ENCODE measurements at places on chromosomes 2 and 18.

GRCh38 chr2:20579866-20580265 lies 71.0 kb downstream of the HS1BP3 start:
- no peak for DNase-seq

GRCh38 chr2:233385489-233386044 lies 31.3 kb downstream of the DGKD start:
- DNase-seq: peak; percentile 49

- DNase-seq: no peak
These were observed 147.5 kb downstream of the LOXHD1 start for GRCh38 chr18:46509530-46509929.

DNA sequence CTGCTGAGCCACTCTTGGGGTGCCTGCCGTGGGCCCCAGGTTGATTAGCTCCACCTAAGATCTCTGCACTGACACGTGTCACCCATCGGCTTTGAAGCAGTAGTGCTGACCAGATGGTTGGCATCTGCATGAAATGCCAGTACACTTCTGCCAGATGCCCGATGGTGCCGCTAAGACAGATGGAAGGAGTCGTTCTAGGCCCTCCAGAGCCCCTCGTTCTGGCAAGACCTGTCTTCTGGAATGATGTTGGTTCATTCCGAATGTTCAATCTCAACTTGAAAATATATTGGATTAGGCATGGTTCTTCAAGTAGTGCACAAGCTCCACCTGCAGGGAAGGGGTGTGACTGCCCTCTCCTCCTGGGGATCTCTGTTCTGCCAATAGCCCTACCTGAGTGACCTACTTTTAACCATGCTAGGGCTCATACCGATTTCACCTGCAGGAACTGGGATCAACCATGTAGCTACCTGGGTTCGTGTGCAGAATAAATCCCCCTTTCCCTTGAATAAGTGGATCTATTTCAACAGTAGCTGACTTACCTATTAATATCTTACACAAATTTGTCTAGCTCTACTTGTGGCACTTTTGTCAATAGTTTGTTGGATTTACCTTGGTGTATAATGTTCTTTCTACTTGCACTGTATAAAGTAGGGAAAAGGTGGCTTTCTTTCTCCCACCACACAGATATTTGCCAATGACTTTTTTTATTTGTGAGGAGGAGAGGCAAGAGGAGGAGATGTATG lies 342.6 kb downstream of the CTNNA2 start:
- no peak for DNase-seq

DNA sequence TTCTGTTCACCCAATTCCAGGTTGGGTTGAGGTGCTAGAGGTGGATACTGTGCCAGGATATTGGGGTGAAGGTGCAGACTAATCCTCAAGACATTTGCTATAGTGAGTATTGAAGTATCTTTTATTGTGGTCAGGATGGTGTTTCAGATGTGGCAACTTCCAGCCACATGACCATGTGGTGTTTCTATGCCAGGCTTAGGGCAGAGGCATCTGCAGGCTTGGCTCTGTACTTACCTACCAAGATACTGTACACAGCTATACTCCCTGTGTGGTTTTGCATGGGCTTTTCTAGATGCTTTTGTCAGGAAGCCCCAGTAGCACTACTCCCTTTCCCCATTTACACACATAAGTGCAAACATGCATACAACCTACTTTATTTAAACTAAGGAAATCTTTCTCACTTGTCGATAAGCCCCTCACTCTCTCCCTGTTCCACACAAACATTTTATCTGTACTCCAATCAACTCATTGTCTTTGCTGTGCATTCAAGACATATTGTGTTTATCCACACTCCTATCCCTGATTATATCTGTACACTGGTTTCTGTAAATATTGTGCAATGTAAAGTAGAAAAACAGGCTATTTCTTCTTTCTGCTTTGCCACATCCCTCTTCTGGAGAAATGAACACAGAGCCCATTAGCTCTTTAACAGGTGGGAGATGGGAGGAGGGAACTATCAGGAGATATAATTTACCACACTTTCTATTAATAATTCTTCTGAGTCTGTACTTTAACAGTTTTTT lies 12.3 kb downstream of the ARL6IP6 start:
- DNase-seq: no peak

DNA sequence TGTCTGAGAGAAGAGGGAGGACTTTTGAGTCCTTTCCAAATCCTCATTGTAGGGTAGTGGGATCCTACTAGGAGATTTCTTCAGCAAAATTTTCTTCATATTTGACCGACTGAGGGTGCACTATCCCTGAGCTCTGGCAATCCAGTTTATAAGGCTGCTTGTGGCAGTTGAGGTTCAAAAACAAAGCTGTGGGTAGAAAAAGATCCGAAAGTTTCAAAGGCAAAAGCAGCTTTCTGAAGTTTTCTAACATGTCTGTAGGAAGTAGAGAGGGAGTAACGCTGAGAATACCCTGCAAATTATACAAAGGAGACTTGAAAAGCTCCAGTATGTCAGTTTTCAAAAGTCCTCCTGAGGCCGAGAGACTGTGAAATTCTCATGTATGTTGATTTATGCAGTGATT lies 1039.3 kb upstream of the PIK3C3 start:
- DNase-seq: no peak

- no peak for DNase-seq
These were observed 48.7 kb downstream of the ATOH8 start for GRCh38 chr2:85802354-85803103.

DNA sequence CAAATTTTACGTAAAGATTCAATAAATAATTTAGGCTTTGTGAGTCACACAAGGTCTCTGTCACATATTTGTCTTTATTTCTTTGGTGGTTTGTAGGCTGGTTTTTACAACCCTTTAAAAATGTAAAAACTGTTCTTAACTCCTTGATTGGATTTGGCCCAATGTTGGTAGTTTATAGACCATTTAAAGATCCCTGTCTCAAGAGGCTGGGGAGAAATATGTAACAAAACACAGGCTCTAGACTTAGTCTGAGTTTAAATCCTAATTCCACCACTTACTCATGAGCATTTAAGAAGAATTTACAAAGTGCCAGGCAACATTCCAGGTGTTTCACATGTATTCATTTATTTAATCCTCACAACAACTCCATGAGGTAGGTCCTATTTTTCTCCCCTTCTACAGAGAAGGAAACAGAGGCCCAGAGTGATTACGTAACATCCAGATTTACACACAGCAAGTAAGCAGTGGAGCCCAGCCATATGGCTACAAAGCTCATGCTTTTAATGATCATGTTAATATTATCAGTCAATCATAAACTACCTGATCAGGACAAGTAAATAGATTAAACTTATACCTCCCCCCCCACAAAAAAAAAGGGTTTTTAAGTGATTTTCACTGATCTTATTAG lies 416.6 kb upstream of the ACVR2A start:
- DNase-seq: no peak

- DNase-seq: no peak
These were observed 29.8 kb downstream of the LRP1B start for GRCh38 chr2:142100970-142101369.

DNA sequence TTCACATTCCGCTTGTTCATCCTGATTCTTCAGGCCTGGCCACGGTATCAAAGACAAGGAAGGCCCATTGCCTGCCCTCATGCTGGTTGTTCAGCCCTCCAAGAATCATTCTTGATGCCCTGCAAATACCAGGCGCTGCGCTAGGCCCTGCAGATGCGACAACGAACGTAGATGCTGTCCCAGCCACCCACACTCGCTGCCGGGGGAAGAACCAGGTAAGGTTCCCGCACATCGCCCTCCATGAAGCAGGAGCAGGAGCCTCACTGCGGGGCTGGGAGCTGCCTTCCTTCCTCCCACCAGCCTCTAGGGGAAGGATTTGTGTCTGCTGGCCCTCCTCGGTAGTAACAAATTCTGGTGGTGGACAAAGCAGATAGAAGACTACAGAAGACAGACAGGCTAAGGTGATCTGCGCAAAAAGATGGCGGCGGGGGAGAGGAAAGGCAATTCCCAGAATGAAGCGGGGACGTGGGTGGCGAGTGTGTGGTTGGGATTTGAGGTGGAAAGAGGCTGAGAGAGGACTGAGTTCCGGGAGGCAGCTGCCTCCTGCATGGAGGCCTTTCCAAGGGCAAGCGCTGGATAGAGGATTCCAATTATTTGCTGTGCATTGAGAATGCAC lies 19.8 kb upstream of the GPR55 start:
- DNase-seq: no peak

GRCh38 chr2:205738117-205738968 lies 56.0 kb downstream of the NRP2 start:
- DNase-seq: no peak

DNA sequence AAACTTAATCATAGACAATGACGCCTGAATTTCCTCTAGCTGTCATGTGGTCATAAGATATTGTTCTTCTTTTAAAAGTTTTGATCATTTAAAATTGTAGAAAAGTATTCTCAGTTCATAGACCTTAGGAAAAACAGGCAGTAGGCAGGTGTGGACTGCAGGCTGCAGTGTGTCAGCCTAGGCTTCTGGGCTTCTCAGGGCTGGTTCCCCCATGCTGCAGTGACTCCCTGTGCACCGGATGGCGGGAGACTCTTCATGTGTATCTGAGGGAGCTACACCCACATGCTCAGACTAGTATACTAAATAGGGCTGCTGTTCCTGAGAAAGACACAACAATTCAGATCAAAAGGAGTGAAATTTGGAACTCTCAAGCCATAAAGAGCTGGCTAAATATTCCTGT lies 72.4 kb downstream of the PXDN start:
- peak; percentile 74 for DNase-seq

- peak; percentile 41 for DNase-seq
These were observed 198.9 kb downstream of the HDAC4 start for GRCh38 chr2:239201884-239202283.

DNA sequence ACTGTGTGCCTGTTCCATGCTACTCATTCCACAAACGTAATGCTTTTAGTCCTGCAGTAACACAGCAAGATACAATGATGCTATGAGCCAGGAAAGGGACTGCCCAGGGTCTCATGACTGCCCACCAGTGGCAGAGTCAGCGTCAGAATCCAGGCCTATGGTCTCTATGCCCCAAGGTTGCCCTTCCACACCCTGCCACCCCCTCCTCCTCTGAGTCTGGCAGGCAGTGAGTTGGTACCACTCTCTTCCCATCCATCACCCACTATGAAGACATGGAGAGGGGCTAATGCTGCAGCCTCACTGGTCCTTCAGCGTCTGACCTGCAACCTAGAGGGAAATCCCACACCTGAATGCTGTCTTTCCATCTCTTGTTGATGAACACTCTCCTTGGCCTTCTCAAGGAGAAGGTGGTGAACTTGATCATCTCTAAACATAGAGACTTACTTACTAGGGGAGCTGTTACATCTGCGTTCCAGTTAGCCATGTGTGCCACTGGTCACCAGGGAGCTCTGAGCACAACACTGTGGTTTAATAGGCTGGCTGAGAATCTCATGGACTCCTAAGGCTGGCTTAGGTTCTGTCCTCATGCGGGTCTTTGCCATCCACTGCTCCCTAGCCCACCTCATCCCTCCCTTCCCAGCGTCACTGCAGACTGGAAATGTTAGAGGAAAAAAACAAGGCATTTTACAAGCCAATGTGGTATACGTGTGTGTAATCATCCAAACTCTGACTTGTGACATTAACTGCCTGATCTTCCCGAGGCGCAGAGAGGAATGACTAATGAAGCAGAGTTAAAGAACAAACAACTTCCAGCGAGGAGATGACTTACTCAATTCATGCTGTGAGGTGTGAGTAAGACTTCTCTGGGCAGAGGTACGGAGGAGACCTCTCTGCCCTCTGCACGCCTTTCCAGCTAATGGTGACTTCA lies 28.8 kb downstream of the STEAP3 start:
- peak; percentile 51 for DNase-seq

DNA sequence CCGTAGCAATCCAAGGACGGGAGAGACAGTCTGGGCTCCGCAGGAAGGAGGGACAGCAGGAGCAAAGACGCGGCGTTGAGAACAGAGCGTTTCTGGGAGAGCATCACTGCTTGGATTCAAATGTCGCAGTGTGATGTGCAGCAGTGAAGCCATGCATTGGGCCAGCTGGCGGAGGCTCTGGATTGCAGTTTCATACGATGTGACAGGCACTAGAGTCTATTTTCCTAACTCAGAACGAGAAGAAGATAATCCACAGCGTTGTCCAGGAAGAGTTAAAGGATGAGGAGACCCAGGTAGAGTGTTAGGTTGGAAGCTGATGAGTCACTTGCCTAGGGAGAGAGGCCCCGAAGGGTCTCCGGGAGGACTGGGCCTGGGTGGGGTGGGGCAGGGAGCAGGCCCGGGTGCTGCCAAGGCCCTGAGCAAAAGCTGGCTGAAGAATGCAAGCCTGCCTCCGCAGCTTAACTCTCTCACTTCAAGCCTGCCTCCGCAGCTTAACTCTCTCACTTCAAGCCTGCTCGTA lies 17.7 kb upstream of the SEMA4C start:
- DNase-seq: no peak

- no peak for DNase-seq
These were observed 1201.8 kb upstream of the CDH2 start for GRCh38 chr18:29378651-29379136.

GRCh38 chr18:55440988-55441387 lies 147.0 kb downstream of the TCF4 start:
- DNase-seq: no peak

DNA sequence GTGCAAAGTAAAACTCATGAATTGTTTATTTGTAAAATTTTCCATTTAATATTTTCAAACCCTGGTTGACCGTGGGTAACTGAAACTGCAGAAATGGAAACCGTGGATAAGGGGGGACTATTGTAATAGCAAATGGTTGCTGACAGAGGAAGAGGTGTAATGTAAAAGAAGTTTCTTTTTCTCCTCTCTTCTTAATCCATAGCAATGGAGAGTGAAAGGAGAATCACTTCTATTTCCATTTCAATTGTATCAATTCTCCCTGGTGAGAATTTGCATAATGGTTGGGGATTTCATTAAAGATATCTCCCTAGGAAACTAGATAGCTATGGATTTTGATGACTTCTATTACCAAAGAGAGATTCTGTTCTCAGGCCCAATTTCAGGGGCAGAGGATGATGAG lies 24.8 kb downstream of the TACR1 start:
- DNase-seq: no peak

- DNase-seq: no peak
These were observed 109.0 kb upstream of the RGPD4 start for GRCh38 chr2:107717661-107718060.

- no peak for DNase-seq
These were observed 33.4 kb downstream of the WDR43 start for GRCh38 chr2:28927878-28928277.

GRCh38 chr2:105778080-105778607 lies 33.4 kb downstream of the NCK2 start:
- DNase-seq: no peak

DNA sequence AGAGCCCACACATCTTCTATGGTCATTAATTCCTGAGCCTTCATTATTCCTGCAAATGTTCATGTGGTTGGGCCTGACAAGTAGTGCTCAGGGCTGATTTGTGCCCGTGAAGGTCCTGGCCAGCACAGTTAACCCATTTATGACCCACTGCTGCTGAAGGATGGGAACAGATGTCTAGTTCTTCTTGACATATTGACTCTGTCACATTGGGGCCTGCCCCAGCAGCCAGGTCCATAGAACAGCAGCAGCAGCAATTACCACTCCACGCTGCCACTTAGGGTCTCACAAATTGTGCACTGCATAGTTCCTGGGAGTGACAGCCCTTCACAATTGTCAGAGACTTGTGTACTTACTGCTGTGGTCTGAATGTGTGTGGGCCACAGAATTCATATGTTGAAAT lies 442.3 kb upstream of the RGPD4 start:
- DNase-seq: no peak
